CD4-positive, alpha-beta T cell treated with Interleukin-12 subunit alpha and Interleukin-12 subunit beta, for 1 hour (primary cell): ENCODE measurements at places on chromosomes 6 and 20.

GRCh38 chr6:127914240-127914639 lies 13.4 kb upstream of the THEMIS start:
- DNase-seq: no peak

GRCh38 chr20:50520222-50520880 lies 10.2 kb downstream of the PTPN1 start:
- DNase-seq: no peak

- no peak for DNase-seq
Measured at GRCh38 chr6:98832284-98833056, 1.9 kb upstream of the POU3F2 start.

GRCh38 chr20:25865715-25866656 lies 169.3 kb upstream of the ZNF337 start:
- peak; percentile 76 for DNase-seq

- peak; percentile 56 for DNase-seq
Measured at GRCh38 chr20:35768731-35769664, 2.8 kb upstream of the PHF20 start.

GRCh38 chr20:47535994-47536393 lies 34.3 kb downstream of the NCOA3 start:
- DNase-seq: no peak

DNA sequence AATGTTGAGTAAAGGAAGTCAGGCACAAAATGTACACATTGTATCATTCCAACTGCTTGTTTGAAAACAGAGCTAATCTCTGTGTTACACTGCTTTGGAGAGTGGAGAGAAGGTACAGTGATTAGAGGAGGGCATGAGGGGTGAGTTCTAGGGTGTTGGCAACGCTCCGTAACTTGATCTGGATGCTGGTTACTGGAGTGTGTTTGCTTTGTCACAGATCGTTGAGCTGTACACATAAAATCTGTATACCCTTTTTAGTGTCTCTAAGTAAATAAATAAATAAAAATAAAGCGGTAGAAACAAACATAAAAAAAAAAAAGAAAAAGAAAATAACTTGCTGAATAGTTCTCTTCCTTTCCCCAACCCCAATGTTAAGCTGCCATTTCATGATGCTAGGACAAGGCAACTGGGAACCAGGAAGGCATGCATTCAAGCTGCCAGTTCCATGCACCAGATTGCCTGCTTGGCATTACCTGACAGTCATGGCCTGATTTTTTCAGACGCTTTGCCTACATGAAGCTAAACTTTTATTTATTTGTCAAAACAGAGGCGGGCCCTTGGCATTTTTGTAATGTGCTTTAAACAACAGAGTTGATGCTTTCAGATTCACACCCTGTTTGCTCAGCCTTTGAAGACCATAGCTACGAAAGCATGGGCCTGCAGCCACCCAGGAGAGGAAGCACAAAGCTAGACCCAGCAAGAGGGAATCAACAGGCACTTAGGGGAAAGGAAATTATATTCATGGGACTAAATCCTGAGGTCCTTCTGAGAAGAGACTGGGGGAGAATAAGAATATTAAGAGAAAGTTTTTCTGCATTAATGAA lies 21.2 kb downstream of the TNFRSF21 start:
- no peak for DNase-seq

GRCh38 chr6:4365686-4366085 lies 230.3 kb upstream of the ECI2 start:
- no peak for DNase-seq

DNA sequence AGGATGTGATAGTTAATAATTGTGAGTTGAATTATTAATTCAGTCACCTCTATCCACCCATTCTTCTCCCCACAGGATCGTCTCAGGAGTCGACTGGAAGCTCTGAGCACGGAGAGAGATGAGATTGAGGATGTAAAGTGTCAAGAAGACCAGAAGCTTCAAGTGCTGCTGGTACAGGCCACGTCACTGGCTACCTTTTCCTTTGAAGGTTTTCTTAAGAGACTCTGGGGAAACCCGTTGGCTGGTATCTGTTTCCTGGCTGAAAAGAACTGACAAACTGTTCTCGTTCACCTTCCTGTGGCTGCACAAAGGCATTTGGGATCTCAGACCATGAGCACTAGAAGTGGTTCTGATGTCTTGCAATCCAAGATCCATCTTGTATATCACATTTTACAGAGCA lies 3.8 kb downstream of the TRIM15 start:
- DNase-seq: peak; percentile 11

- no peak for DNase-seq
Measured at GRCh38 chr6:159104931-159105330, 60.1 kb upstream of the TAGAP start.

- no peak for DNase-seq
Measured at GRCh38 chr6:122092366-122092765, 307.1 kb upstream of the HSF2 start.

DNA sequence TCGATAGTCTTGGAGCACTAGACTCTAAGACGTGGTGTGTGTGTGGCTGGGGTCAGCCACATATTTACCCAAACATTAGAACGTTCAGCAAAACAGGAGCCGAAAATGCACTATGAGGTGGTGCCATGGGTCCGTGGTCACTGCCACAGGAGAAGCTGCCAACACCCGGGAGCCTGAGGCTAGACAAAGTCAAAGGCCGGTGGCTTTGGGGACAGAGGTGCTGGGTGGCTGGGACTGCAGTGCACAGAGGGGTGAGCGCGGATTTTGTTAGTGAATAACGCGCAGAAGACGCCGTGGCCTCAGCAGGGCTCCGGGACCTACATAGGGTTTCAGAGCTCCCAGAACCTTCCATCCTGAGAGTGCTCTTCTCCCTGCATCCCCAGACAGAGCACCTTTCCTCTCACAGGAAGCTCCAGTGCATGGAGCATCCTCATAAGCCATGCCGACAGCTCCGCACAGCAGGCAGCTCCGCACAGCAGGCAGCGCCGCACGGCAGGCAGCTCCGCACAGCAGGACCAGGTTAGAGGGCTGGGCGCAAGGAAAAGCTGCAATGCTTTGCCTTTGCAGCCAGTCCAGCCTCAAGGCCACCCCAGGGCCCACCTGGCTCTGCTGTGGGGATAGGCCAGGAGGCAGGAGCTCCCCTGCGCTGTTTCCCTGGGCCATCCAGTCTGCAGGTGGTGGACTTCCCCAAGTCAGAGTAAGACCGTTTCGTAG lies 304.1 kb downstream of the TAF4 start:
- no peak for DNase-seq

DNA sequence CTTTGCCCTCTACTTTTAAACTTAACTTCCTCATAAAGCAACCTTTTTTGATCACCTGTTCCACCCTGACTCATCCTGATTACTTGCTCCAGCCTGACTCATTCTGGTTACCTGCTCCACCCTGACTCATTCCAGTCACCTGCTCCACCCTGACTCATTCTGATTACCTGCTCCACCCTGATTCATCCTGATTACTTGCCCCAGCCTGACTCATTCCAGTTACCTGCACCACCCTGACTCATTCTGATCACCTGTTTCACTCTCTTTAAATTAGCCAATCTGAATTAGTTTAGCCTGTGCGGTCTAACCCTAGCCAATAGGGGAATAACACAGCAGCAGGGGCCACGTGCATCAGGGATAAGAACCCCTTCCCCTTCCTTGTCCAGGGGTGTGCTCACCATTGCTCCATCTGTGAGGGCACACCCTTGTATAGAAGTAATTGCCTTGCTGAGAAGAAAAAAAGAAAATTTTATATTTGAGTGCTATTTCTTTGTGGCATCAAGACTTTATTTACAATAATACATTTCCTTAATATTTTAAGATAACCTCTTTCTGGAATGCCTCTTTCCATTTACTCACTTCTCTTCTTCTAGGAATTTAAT lies 17.9 kb downstream of the HLA-G start:
- no peak for DNase-seq

- DNase-seq: no peak
Measured at GRCh38 chr6:128069188-128069587, 168.3 kb upstream of the THEMIS start.

- DNase-seq: no peak
Measured at GRCh38 chr6:15493437-15494168, 169.2 kb downstream of the DTNBP1 start.

- peak; percentile 59 for DNase-seq
Measured at GRCh38 chr6:32845384-32845884, 1.6 kb upstream of the PSMB8 start.

DNA sequence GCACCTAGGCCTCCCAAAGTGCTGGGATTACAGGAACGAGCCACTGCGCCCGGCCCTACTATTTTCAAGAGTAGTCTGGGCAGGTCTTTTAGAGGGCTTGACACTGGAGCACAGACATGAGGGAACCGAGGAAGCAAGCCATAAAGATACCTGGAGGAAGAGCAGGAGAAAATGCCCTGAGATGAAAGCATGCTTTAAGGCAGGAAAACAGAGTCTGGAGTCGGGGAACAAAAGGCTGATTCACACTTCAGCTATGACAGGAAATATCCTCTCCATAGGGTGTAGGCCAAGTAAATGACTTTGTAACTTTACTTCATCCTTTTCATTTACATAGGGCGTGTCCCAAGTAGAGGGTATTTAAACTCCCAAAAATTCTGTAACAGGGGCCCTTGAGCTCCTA lies 4.3 kb upstream of the SERINC3 start:
- no peak for DNase-seq

DNA sequence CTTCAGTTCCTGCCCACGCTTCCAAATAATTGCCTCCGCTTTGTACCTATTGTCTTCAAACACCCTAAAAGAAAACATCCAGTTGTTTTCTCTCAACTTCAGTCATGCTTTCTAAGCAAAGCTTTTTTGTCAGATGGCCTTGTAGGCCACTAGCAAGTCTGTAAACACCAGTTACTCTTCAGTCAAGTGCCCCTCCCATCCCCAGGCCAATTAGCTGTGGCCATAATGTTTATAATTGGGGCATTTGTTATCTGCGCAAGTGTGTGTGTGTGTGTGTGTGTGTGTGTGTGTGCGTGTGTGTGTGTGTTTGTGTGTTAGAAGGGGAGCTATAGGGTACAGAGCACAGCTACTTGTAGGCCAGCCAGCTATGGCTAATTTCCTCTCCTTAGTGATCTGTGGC lies 272.4 kb upstream of the MARCKS start:
- no peak for DNase-seq

- DNase-seq: no peak
Measured at GRCh38 chr20:22807045-22807444, 222.7 kb upstream of the FOXA2 start.

DNA sequence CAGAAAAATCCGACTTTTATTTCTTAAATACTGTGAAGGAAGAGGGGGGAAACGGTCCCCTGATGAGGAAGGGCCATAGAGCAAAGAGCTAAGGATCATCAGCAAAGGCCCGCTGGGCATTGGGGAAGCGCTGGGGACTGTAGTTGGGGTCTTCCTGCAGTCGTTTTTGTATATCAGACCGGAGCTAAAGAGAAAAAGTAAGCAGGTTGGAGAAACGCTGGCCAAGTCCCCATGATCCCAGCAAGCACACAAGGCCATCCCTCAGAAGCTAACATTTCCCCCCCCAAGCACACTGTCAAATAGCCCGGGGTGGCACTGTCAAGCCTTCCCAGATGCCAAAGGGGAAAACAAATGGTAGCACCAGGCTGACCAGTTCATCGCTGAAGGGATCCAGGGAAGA lies 13.4 kb downstream of the BAG6 start:
- DNase-seq: no peak

DNA sequence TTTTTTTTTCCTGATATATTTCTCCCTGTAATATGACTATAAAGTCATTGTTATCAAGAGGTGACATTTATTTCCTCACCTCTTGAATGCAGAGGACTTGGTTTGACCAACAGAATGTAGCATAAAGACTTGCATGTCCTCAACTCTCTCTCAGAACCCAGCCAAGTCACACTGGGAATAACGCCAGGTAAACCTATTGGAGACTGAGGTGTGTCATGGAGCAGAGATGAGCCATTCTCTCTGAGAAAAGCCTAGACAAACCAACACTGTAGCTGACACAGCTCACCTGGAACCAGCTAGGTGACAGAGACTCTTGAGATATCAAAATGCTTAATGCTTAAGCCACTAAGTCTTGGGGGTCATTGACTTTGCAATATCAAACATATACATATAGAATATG lies 533.6 kb downstream of the HAO1 start:
- no peak for DNase-seq

- no peak for DNase-seq
Measured at GRCh38 chr6:42784717-42785498, 3.1 kb downstream of the BICRAL start.

DNA sequence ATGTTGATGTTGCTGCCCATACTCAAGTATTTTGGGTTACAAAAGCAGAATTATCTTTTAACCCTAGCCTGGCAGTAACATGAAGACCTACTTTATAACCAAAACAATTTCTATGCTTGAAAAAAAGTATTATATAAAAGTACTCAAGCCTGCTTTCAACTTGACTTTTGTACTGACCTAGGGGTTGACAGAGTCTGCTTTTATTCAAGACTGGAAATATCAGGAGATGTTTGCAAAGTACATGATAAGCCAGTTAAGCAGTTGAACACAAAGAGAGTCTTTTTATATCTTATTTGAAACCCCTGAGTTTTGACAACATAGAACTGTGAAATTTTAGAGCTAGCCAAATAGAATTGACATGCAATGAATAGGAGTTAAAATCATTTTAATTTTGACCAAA lies 159.8 kb downstream of the KCNQ5 start:
- DNase-seq: no peak

DNA sequence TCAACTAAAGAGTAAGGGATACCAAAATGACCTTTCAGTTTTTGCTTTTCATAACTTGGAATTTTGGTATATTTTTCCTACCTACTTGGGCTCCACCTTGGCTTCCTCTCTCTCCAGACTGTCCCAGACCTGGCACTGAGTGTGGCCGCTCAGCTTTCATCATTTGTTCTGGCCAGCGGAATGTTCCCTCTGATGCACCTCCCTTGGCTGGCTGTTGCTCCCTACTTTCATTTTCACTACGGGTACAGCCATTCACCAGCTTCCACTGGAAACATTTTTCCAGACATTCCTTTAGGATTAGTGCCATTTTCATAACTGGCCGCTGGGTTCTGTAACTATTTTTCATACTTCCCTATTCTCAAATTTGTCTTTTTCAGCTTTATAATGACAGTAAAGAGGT lies 487.4 kb downstream of the TENT5A start:
- DNase-seq: no peak

DNA sequence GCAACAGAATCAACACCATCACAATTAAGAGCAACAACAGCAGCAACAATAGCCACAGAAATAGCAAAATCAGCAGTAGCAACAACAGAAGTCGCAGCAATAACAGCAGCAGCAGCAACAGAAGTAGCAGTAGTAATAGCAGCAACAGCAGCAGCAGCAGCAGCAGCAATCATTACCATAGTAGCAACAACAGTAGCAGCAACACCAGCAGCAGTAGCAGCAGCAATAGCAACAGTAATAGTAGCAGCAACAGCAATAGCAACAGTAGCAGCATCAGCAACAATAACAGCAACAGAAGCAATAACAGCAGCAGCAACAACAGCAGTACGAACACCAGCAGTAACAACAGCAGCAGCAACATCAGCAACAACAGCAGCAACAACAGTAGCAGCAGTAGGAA lies 39.8 kb downstream of the SLC22A2 start:
- no peak for DNase-seq

- DNase-seq: no peak
Measured at GRCh38 chr20:41664584-41664983, 46.4 kb upstream of the CHD6 start.

GRCh38 chr20:57570920-57571319 lies 10.0 kb downstream of the PCK1 start:
- DNase-seq: no peak

- no peak for DNase-seq
Measured at GRCh38 chr20:62275219-62275618, 27.6 kb upstream of the ADRM1 start.
